Effector CD4-positive, alpha-beta T cell (primary cell): ENCODE measurements at places on chromosomes 6 and 20.

DNA sequence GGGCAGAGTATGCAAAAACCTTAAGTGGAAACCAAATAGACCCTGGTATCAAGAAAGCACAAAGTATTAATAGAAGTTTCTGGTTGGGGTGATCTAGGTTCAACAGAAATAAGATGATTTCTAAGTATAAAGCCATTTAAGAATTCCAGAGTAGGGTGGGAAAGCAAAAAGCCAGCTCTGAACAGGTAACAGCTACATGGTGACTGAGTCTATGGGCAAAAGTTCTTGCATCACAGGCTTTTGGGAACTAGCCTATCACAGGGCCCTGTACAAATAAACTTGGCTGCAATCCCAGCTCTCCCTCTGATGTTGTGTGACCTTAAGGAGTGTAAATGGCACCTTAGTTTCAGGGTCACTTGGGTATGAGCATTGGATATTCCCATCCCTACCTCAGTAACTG lies 5.5 kb downstream of the TCF19 start:
- no peak for DNase-seq

- DNase-seq, result no peak
These were observed 296.9 kb downstream of the PLCB1 start for GRCh38 chr20:8428988-8429387.

GRCh38 chr6:72464791-72465691 lies 156.8 kb upstream of the KCNQ5 start:
- no peak for DNase-seq

GRCh38 chr6:118875672-118876071 lies 18.3 kb upstream of the ASF1A start:
- no peak for DNase-seq

- DNase-seq, result no peak
These were observed 39.4 kb upstream of the MYLIP start for GRCh38 chr6:16089232-16090062.

DNA sequence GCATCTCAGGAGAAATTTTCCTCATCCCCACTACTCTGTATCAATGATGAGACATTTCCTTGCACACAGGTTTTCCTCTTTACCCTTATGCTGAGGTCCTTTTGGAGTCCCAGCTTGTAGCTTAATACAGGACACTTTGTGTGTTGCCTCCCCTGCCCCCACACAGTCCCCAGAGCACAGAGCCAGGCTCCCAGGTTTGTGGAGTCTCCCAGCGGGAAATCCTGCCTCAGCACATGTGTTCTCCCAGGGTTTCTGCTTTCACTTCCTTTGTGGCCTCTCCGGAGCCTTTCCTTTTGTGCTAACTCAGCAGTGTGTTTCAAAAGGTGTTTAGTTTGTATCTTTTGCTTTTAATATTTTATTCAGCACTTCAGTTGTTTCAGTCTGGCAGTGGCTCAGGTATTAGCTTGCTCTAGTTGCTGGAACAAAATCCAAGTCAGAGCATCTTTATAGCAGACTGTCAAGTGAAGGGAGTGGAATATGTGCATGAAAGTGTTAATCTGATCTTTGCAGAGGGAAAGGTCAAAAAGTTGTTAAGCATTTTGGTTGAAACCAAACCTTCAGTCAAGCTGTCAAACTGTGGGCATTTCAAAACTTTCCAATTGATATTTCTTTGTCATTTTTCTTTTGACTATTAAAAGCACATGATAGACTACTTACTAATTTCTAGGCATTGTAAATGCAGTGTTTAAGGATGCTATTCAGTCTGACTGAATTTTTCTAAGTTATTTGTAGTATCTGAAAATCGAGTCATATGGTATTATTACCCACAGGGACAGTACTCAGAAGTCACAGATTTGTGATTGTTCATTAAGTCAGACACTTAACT lies 8.6 kb downstream of the SNX9 start:
- DNase-seq, result no peak

GRCh38 chr6:50707652-50708300 lies 5.5 kb upstream of the TFAP2D start:
- DNase-seq, result no peak

GRCh38 chr6:126753606-126754005 lies 364.9 kb upstream of the RSPO3 start:
- no peak for DNase-seq

GRCh38 chr20:44706301-44707017 lies 8.7 kb upstream of the CCN5 start:
- no peak for DNase-seq

DNA sequence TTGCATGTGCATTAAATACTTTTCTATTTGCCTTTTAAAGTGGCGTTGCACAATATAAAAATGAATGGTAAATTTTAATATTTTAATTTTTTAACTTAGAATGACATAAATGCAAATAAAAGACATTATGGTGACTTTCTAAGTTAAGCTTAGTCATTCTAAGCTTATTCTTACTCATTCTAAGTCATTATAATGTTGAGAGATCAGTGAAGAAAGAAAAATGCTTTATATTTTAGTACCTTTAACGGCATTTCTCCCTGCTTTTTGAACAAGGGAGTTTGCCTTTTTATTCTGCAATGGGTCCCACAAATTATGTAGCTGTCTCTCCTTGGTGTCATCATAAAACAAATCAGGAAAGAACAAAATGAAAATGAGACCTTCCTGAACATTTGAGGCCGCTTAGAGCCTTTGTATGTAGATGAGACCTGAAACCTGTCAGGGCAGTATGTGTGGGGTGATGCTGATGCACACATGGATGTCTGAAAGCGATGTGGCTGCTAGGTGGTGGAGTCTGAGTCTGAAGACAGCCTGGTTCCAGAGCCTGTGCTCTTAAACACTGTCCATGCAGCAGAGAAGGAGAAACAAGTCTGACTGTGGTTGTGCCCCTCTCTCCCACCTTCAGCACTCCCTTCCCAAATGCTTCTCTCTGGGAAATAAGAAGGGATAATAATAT lies 158.0 kb downstream of the PHF3 start:
- DNase-seq, result no peak

GRCh38 chr20:6714279-6714711 lies 53.2 kb upstream of the BMP2 start:
- DNase-seq, result no peak

DNA sequence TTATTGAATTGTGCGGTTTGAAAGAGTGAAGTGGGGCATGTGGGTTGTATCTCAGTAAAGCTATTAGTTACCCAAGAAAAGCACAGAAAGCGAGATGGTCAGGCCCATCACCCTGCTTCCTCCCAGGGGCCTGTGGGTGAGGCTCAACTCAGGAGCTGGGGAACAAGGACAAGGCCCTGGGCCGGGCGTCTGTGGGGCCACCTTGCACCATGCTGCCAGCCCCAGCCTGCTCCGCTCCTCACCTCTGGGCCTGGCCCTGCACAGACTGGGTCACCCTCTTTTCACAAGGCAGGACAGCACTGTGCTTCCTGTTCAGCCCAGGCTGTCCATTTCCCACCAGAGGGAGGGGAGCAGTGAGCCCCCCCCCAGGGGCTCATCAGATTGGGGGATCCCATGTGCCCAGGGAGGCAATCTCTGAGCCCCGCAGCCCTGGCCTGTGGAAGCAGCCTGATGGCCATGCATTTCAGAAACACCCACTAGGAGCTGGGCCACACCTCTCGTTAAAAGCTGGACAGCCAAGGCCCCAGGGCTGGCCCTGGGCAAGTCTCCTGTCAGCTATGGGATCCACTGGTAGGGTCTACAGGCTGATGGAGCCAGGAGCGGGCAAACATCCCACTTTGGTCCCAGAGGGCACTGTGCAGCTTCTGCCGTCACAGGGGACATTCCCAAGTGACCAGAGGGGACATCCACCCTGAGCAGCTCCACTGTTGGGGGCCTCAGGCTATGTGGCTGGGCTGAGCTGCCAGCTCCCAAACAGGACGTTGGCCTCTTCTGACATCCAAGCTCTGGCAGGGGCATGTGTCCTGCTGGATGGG lies 55.9 kb downstream of the YTHDF1 start:
- DNase-seq, result no peak

DNA sequence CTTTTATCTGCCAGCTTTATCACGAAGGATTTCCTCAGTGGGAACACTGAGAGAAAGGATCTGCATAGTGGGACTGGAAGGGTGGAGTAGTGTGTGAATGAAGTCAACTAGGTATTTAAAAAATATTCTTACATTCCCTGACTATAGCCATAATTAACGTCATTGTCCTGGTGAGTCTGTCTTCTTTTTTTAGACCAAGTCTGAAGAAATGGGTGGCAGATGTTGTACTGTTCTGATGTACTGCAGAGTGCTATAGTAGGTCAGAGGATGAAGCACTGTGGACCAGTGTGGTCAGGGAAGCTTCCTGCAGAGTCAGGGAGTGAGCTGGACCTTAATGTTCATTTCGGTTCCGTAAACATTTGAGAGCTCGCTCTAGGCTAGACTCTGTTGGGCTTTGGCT lies 11.9 kb downstream of the TULP4 start:
- no peak for DNase-seq

DNA sequence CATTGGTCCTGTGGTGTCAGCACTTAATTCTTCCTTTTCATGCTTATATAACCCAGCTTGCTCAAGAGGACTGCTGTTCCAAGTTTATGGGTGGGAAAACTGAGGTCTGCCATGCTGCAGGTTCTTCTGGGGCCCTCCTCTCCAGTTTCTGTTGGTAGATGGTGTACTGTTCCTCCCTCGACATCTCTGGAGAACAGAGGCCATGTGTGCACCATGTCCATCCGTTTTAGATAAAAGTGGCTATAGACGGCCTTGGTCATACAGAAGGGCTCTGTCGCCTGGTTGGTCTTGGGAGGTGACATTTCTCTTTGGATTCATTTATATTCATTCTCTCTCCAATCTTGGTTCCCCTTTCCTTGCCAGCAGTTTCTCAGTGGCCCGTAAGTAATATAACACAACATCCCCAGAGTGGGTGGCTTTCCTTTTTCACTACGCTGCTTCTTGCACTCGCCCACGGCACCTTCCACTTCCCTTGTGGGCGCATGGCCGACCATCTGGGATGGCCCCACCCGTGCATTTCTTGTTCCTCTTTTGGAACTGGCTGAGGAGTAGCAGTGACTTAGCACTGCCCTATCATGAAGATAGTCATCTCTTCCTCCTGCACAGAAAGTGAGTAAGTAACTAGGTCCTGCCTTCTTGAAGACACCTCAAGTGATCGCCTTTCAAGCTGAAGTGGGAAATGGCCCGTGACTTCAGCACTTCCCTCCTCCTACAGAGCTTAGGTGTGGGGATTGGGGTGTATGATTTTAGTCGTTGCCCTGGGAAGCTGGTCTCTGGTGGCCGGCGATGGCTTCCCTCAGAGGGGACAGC lies 94.2 kb downstream of the RREB1 start:
- DNase-seq, result no peak

- DNase-seq, result peak; percentile 60
These were observed at the start of gene CLIC1 for GRCh38 chr6:31736021-31736767. Gene CLIC1 (minus strand): TSS chr6:31736530. CDS start chr6:31736300, 230 bp downstream.

DNA sequence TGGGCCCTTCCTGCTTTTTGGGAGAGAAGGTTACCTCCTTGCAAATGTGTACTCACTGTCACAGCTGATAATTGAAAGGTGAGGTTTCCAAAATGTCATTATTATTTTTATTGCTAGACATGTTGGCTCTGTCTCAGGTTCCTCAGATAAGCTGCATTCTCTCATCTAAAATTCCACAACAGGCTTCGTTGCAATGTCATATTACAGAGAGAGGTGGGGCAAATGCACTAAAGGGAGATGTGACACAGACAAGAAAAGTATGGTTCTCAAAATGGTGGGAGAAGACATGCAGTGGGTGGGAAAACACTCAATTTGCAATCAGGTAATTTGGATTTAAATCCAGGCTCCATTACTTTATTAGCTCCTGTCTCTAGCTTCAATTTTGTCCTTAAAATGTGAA lies 256.4 kb upstream of the POU3F2 start:
- DNase-seq, result no peak

GRCh38 chr6:44497807-44498206 lies 110.3 kb downstream of the CDC5L start:
- DNase-seq, result no peak

GRCh38 chr6:156525541-156525940 lies 251.6 kb upstream of the ARID1B start:
- DNase-seq, result no peak

GRCh38 chr6:64258752-64259151 lies 623.1 kb downstream of the PHF3 start:
- DNase-seq, result no peak

DNA sequence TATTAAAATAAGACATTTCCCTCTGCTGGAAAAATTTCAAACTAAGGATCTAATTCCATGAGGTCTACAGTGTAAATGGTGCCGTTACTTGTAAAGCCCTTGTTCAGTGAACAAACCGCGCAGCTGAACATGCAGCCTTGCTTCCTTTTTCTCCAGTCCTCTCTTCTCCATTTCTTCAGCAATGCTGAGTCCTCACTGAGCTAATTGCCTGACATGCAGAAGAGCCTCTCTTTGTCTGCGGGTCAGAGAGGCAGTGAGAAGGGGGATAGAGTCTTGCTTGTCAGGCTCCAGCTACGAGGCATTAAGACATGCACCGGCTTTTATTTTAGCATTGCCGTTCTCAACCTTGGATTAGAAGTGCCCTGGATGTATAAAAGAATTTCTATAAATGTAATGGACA lies 25.7 kb downstream of the ZDHHC14 start:
- no peak for DNase-seq

- DNase-seq, result no peak
These were observed 46.7 kb downstream of the RALGAPA2 start for GRCh38 chr20:20665606-20666332.

DNA sequence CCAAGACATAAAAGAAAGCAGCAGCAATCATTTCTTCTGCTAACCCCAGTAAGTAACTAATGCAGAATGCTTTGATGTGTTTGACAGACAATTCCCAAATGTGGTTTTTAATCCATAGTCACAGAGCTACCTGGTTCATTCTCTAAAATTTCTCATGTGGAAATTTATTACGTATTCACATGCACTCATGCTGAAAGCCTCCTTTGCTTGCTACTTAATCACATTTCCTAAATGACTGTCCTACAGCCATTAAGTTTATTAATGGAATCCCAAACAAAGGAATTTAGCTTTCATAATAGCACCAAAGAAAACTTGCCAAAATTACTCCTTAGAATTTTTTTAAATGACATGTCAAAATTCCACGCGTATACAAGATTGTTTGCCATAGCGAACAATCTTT lies 68.6 kb upstream of the MCHR2 start:
- no peak for DNase-seq

DNA sequence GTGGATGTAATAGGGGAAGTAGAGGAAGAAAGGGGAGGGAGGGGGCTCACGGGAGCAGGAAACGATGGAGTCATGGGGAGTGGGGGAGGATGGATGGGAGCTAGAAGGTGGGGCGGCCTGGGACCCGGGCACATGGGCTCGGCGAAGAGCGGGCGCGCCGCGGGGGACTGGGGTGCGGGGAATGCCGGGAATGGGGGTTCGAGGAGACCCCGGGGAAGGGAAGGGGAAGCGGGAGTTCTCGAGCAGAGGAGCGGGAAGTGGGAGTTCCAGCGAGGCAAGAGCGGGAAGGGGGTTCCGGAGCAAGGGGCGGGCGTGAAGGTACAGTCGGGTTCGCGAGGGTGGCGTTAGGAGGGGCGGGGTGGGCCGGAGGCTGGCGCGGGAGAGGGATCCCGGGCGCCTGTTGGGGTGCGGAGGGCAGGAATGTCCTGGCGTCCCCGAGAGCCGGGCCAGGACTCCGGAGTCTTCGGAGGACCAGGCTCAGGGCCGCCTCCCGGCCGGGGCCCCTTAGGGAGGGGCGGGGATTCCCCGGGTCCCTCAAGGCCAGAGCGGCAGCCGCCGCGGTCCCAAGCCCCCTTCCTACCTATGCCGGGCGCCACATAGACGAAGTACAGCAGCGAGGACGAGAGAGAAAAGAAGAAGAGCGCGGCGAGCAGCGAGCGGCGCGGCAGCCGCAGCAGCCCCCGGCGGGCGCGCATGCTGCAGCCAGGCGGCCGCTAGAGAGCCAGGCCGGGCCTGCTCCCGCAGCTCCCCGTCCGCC lies 504 bp downstream of the B4GALT5 start:
- no peak for DNase-seq

- DNase-seq, result no peak
These were observed 556 bp upstream of the YWHAB start for GRCh38 chr20:44884907-44885391.

- DNase-seq, result no peak
These were observed 63.2 kb downstream of the SEL1L2 start for GRCh38 chr20:13927171-13927570.
